Right renal cortex interstitium (tissue), 3 donors: ENCODE measurements at places on chromosomes 12 and 14.

DNA sequence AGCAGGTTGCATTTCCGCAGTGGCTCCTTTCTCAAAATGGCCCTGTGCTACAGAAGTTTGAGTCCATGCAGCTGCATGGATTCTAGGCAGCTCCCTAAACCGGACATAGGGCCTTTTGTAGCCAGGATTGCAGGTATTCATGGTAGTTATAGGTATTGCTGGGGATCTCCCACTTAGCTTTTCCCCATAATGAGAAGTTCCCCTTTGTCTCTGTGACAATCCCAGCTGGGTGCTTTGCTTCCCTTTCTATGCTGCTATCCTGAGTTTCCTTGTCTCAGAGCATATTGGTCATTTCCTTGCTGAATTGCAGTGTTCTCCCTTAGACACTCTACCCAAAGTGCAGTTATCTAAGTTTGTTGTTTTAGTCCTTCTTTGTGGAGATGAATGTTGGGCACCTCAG, 120.9 kb upstream of the MIS18BP1 start:
- no peak for DNase-seq

DNA sequence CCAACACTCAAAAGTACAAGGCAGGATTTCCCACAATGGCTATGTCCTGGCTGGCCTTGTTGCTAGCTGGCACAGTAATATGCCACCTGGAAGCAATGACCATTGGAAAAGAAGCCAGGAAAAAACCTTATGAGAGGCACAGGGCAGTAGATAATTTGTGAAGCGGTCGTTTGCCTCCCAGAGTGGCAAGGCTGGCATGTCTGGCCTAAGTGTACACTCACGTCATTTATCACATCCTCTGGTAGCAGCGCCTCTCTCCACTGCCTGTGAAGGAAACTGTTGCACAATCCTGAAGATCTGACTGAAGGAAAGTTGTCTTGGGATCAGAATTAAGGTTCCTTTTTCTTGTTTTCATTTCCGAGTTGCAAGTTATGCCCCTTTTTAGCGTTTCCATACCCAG, 408.5 kb downstream of the ZFP36L1 start:
- no peak for DNase-seq

DNA sequence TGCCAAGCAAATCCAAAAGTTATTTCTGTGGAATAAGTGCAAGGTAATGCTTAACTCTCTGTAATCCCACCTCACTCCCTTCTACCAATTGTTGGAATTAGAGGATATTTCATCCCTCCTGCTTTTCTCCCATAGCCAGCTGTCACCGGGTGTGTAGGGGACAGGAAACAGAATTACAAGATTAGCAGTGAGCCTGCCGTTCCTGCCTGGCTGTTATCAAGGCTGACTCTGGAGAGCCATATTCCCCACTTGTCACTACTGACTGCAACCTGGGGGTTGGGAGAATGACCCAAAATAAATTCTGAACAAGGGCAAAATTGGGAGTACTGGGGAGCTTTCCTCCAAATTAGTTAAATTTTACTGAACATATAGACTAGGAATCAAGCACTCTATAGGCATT, 24.8 kb downstream of the TBX5 start:
- DNase-seq = no peak

GRCh38 chr12:124527861-124528561, 39.4 kb downstream of the NCOR2 start:
- DNase-seq = no peak

DNA sequence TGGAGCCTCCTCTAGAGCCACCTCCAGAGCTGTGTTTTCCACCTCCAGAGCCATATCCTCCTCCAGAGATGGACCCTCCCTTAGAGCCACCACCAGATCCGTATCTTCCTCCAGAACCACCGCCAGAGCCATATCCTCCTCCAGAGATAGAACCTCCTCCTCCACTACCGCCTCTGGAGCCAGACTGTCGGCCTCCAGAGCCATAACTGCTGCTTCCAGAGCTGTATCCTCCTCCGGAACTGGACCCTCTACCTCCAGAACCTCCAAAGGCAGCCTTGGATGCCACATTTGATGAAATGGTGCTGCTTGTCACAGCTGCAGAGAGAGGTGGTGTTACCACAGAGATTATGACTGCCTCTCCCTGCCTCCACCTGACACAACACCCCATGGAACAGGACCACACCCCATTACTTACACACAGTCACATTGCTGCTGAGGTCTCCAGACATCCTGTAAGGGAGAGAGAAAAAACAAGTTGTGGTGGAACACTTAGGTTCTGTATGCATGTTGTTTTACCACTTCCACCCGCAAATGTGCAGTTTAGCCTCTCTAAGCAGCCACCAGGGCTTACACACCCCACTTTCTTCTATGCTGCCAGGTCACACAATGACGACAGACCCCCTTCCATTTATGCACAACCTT, 6.8 kb downstream of the KRT2 start:
- no peak for DNase-seq

DNA sequence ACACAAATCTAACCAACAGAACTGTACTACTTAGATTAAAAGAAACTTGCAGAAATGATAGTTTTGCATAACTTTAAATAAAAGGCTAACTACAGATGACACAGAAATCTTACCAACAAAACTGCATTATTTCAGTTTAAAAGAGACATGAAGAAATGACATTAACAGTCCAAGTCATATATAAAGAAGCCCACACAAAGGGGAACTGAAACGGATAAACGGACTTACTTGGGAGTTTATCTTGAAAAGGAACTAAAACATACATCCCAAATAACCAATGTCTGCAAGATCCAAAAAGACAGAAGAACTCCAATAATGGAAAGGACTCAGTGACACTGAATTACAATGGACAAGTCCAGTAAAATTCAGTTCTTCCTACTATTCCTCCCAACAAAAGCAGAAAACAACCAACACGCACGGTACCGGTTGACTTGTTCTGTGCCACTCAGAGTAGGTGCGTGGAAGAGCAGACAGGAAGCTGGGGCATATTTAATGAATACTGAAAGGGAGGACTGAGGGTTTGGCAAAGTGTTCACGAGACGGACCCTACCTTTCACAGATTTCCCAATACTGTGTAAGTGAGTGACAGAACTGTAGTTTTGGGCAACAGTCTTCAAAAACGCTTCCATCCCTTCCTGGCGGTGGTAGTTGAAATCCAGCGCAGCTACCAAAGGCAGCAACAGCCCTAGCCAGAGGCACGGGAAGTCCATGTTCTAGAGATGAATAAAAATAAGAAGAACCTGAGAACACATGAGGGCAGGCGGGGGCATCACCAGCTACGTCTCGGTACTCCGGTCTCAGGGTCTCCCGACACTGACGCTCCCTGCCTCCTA, 627 bp downstream of the CPM start:
- no peak for DNase-seq

GRCh38 chr14:47596860-47597259, 78.5 kb downstream of the MDGA2 start:
- DNase-seq = no peak

DNA sequence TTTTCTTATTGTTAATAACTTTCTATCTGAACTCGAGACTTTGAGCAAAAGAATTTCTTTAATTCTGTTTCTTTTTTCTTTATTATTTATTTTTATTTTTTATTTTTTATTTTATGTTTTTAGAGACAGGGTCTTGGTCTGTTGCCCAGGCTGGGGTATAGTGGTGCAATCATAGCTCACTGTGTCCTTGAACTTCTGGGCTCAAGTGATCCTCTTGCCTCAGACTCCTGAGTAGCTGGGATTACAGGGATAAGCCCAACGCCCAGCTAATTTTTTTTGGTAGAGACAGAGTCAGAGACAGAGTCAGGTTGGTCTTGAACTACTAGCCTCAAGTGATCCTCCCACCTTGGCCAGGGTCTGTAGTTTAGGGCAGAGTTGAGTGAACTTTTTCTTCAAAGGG, 18.5 kb downstream of the METAP2 start:
- no peak for DNase-seq

GRCh38 chr14:38404616-38405015, 148.7 kb upstream of the CLEC14A start:
- DNase-seq = no peak

DNA sequence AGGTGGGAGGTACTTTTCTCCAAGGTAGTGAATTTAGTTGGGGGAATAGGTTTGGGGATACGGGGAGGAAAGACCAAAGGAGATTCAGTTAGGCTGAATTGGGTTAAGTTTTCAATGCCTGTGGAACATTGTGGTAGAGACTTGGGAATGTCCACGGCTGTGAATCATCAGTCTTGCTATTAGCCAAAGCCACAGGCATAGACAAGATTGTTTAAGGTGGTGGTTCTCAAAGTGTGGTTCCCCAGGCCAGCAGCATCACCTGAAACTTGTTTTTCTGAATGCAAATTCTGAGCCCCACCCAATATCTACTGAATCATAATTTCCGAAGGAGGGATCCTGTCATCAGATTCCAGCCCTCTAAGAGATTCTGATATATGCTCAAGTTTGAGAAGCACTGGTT, 316.2 kb downstream of the EGLN3 start:
- no peak for DNase-seq

DNA sequence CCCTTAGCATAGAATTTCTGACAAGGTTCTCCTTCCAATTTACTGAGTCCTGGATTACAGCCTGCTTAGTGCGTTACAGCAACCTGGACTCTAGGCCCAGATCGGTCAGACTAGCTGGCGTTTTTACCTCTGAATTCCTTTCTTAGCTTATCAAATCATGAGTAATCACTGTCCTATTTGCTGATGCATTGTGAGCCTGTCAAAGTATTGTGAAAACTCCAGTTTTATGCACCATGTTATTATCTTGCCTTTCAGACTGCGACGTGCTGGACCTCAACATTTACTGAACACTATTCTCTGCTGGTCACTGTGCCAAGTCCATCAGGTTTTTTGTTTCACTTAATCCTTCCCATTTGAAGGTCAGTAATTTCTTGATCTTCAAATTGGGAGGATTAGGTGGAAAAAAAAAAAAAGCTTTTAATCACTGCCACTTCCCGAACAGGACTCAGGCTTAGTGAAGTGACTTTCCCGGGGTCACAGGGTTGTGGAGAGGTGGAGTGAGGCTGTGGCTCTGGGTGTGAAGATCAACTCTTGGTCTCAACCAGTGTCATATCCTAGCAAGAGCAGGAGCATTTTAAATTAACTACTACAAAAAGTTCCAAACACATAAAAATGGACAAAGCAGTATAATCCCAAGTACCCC, 31.2 kb downstream of the FBXO21 start:
- no peak for DNase-seq

GRCh38 chr12:22355011-22355580, 20.6 kb upstream of the ST8SIA1 start:
- DNase-seq = no peak

GRCh38 chr12:128387811-128388422, 120.9 kb downstream of the TMEM132C start:
- DNase-seq = no peak
